ENCODE measurements at places on chromosomes 1 and 21.

DNA sequence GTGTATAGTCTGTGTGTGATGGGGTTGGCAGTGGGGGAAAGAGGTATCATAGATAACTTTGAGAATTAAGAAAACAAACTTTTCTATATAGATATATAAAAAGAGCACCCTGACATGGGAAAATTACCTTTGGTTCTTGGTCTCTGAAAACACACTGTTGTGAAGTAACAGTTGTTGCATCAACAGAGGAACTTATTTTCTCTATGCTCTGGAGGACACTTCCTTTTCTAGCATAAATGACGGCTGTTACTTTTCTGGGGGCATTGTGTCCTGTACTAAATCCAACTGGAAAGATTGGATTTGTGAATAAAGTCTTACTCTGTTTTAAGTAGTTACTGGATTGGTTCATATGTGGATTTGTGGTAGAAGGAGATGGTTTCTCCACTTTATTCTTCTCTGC, 12.6 kb downstream of the LRIF1 start:
- DNase-seq = no peak

DNA sequence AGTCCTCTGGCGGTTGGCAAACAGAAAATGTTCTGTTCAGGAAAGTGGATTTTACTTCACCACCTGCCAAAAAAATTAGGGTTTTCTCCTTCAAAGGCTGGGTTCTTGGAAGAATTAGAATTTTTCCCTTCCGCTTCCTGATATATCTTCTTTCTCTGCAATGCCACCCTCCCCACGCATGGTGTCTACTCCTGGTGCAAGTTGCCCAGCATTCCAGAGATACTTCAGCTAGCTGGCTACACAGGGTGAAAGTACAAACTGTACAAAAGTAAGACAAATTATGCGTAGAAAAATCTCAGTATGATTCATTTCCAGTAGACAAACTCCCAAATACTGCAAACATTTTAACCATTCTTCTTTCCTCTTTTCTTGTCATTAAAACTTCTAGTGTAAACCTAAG, 430.1 kb upstream of the ESRRG start:
- no peak for DNase-seq

DNA sequence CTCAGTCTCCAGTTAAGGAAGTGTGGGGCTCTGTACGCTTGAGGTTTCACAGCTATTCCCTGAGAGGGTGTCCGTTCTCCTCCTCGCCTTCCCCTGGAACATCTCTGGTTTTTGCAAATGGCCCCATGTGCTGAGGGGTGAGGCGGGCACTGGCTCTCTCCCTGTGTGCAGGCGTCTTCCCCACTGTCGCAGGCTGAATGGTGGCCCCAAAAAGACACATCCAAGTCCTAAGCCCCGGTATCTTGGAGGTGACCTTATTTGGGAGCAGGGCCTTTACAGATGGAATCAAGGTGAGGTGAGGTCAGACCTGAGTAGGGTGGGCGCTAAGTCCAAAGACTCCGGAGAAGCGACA, 98.0 kb upstream of the TMPRSS2 start:
- no peak for DNase-seq

DNA sequence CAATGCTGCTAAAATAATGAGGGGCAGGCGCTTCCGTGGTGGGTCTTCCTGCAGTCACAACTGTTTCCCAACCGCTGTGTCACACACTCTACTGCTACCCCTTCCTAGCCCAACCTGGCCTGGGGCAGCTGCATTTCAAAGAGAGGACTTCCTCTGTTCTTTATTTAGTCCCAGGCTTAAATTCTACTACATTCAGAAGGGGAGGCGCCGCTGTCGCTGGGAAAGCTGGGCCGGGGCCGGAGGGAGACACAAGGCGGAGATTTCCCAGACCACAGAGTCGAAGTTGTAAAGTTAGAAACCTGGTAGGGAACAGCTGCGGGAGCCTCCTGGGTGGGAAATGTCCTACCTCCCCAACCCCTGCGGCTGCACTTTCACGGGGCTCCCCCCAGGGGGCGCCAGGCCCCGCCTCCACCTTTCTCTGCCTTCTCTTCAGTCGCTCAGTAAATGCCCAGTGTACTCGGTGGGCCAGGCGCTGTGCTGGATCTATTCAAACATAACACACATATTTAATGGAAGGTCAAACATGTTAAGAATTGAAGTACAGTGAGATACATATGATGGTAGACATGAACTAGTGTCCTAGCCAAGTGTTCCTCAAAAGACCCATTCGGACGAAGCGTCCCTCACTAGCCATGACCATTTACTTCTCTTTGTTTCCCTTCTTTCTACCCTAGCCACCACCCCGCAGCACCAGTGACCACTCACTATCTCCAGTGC, 23.1 kb downstream of the DYRK3 start:
- DNase-seq = peak; percentile 26

DNA sequence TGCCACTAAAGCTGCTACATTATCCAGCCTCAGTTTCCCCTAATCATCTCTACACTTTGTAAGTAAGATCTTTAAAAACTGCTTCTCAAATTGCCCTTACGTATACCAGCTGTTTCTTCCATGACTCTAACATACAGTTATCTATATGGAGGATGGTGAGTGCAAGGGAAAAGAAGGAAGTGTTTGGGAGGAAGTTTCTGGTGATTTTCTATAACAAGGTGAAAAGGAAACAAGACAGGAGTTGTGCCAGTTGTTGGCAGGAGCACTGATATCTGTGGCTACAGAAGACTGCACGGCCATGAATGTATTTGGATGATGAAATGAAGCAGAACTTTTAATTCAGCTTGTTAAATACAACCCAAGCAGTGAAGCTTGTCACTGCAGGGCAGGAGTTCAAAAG, 32.3 kb upstream of the NHLH2 start:
- no peak for DNase-seq

All from endothelial cell of umbilical vein (primary cell).